ENCODE measurements at places on chromosomes 7 and 10. TPM values are rescaled to one million over a fixed set of nuclear protein-coding genes. Genes with fewer than 3 reads are reported as not detected.

- DNase-seq: no peak
These were observed 44.6 kb upstream of the HYCC1 start for GRCh38 chr7:23058408-23059096.

DNA sequence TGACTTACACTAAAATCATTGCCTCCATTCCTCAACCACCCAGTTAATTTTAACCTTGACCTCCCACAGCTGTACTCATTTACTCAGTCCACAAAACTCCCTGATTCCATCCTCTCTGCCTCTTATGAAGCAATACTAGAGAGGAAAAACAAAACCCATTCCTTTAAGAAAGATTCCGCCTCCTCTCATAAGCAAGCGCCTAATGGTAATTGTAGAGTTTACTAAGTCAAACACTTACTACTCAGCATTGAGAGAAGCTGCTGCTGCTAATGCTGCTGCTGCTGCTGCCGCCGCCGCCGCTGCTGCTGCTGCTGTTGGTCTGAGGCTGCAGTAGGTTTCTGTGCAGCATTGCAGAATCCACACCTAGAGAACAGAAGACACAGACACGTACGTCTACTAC is 2.1 kb upstream of the ADD3 start:
- DNase-seq: peak; percentile 7

GRCh38 chr7:22137466-22137865 is 191.8 kb upstream of the CDCA7L start:
- DNase-seq: no peak

DNA sequence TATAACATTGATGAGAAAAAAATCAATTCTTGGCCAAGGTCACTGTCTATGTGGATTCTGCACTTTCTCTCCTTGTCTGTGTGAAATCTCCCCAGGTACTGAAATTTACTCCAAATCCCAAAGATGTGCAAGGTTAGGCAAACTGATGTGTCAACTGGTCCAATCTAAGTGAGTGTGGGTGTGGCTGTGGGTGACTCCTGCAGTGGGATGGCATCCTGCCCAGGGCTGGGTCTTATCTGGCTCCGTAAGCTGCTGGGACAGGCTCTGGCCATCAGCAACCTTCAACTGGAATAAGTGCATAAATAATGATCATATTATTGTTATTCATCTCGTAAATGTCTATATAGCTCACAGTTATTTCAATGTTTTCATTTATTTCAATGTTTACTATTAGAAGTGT is 79.3 kb downstream of the JCAD start:
- DNase-seq: no peak

- DNase-seq: no peak
These were observed 47.5 kb downstream of the JAKMIP3 start for GRCh38 chr10:132113206-132113605.

DNA sequence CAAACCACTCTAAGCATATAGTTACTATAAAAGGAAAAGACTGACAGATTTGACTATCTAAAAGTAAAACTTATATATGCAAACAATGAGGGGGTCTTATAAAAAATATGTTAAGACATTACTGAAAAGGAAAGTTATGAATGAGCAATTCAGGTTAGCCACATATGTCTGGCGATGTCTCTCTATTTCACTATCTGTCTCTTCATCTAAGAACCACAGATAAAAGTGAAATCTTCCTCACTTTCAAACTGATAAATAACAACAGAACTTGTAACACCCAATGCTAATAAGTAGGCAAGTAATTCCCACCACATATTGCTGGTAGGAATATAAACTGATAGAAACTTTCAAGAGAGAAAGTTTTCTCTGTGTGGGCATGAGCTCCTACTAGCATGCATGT is 138.2 kb downstream of the CHCHD3 start:
- DNase-seq: no peak

GRCh38 chr10:125782054-125782453 is 6.4 kb upstream of the MMP21 start:
- DNase-seq: no peak

The WDR86 gene
- 50.2 TPM for total RNA-seq

The APBB1IP gene
- total RNA-seq: 0.94 TPM

All from occipital lobe (tissue), 3 donors.